ENCODE measurements at places on chromosomes 6 and 20.
A peak's percentile ranks its signal among the peaks of the same experiment; 100 is the strongest.

DNA sequence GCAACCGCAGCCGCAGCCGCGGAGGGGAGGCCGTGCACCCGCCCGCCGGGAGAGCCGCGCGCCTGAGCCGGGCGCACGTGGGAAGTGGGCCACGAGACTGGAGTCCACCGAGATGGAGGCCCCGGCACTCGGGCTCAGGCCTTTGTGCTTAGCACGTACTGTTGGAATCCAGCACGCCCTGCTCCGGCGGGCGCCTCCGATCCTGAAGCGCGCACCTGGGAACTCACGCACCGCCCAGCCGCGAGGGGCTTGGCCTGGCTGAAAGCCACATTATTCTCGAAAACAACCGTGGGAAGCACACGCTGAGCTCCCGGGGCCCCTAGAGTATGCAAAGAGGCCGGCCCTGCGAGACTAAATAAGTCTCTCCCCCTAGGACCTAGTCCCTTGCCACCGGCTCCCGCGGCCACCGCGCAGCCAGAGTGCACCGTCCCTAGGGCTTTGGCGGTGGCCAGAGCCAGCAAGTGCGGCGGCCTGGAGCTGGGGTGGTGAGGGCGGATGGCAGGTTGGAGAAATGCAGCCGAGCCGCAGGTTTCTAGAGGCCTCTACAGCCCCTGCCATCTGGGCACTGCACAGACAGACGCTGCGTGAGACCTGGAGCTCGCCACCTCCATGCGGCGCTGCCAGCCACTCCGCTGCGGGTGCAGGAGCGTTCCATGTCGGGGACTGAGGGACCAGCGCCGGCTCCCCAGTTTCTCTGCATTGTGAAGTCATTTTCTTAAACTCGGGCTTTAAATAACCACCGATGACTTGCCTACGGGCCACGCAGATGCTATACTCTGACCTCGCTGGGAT, 42.0 kb upstream of the LY86 start:
- DNase-seq = no peak

DNA sequence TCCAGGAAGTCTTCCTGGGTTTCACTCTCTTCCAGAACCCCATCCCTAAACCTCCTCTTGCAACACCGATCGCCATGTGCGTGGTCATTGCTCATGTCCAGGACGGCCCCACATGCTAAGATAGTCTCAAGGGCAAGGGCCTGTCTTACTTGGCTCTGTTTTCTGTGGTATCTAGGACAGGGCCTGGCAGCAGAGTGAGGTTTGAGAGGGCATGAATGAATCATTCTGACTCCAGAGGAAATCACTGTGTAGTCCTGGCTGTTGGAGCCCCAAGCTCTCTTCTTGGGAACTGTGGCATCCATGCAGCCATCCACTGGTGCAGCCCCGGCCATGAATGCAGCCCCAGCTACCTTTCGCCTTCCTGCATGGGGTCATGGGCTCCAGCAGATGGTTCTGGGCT, 12.4 kb downstream of the SIRPA start:
- DNase-seq = no peak

DNA sequence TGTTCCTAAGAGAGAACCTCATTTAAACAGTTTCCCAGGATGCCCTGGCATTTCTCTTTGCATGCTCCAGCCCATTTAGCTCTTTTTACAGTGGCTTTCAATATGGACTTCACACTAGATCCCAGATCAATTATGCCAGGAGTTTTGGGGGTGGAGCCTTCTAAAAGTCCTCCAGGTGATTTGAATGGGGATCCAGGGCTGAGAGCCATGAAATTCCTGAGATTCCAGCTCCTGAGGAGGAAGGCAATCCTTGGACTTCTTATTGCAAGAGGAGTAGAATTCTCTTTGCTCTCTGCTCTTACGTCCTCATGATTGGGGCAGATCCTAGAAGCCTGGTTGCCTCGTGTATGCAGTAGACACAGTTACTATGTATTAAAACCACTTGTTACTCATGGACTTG, 184.2 kb downstream of the DHX35 start:
- DNase-seq = no peak

DNA sequence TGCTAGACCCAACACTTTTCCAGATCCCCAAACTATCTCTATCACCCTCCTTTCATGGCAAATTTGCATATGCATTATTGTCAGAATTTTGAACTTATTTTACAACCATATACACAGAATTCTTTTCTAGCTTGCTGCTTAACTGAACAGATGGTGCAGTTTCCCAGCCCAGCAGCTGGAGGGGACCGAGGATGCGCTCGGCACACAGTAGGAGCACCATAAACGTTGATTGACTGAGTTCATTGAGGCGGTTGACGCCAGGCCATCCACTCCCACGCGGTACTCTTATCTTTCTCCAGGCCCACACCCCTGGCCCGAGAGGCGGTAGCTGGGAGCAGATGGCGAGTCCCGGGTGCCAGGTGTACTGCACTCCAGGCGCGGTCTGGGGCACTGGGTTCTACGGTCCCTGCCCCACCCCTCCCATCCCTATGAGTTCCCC, 6.8 kb upstream of the SOX4 start:
- no peak for DNase-seq

- DNase-seq = peak; percentile 25
Measured at GRCh38 chr20:44643596-44644229, 7.8 kb downstream of the ADA start.

DNA sequence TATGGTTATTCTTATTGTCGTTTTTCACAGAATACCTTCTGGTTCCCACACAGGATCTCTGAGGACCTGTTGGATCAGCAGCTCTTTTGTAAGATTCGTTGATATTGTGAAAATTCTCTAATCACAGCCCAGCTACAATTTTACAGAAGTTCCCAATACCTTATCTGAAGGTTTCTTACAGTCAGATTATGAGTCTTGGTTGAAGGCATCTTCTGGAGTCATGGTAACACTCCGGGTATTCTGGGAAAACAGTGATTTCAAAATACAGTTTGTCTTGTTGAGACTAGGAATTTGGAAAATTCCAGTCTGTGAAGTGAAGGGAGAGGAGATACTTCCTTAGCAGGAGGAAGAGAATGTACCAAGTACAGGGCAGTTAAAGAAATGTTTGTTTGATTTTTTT, 22.2 kb upstream of the HLA-C start:
- no peak for DNase-seq

DNA sequence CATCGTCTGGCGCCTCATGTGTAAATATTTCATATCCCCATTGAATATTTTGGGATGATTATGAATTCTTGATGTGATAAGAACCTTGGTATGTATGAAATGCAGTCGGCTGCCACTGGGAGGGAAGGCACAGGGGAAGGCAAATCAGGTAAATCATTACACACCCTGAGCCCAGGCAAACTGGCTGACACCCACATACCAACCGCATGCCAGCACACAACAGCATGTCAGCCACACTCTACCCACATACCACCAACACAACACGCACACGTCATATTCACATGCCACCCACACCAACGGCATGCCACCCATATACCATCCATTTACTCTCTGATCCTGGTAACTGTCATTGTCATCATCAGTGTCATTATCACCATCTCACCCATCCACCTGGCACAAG, 28.3 kb upstream of the MDGA1 start:
- no peak for DNase-seq

- no peak for DNase-seq
Measured at GRCh38 chr6:91781946-91782345, 1195.1 kb upstream of the MAP3K7 start.

- DNase-seq = no peak
Measured at GRCh38 chr6:152503546-152503945, 133.6 kb downstream of the SYNE1 start.

DNA sequence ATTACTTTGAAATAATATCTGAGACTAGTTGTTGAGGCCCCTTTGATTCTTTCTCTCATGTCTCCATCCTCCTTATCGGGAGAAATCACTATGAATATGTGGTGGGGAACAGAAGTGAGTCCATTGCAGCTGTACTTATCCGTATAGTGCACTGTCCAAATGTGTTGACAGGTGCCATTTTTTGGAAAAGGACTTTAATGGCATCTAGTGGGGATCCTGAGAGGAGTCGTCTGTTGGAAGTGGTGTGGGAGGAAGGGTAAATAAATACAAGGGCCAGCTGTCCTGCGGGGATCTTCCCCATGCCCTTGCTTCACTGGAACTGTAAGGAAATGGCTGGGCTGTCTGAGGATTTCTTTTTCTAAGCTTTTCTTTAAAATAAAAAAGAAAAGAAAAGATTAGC, 19.4 kb downstream of the TPX2 start:
- DNase-seq = no peak

DNA sequence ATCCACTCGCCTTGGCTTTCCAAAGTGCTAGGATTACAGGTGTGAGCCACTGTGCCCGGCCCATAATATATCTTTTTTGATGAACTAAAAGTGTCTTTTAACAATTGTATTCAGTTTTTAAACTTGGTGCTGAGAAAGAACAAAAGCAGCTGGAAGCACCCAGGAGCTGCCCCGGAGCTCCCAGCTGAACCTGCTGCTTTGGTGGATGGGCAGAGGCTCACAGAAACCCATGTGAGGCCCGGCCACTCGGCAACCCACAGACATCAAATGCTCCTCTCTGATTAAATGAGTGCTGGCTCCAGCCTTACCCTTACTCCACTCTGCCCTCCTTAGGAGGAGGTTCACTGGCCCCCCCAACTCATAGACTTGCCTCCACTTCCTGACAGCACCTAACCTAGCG, 59.4 kb upstream of the FRMD1 start:
- DNase-seq = no peak

GRCh38 chr6:106510090-106510970, 119.0 kb downstream of the RTN4IP1 start:
- DNase-seq = peak; percentile 55

DNA sequence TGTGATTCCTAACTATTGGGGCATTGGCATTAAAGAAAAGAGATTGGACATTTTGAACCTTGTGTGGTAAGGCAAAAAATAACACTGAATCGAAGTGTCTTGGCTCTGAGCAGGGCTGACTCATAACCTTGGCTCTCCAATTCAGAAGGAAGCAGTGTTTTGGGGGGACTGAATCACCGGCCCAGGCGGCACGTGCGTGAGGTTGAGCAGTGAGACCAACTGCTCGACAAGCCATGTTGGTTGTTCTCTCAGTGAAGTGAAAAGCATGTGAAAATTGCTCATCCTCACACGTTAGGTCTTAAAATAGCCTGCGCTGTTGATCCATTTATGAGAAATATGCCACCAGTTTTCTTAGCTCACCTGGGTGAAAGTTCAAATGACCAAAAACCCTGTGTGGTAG, 137.8 kb upstream of the SPACA1 start:
- no peak for DNase-seq

GRCh38 chr6:80182308-80182707, 75.8 kb downstream of the BCKDHB start:
- no peak for DNase-seq

- no peak for DNase-seq
Measured at GRCh38 chr20:57450419-57450818, 59.2 kb downstream of the RBM38 start.

DNA sequence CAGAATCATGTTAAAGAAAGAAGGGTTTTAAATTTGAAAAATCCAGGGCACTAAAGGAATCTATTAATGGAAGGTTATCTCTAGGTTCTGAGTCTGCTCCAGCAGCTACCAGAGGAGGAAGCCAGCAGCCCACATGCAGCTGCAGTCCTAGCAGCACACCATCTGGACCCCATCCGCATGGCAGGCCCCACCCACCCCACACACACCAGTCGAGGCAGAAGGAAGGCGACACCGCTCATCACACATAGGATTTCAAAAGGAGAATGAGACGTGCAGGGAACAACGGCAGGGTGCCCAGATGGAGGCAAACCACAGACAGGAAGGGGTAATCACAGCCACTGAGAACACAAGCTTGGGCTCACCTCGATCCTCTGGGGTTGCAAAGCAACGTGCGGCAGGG, 78.9 kb downstream of the GINS1 start:
- DNase-seq = no peak

- DNase-seq = no peak
Measured at GRCh38 chr20:8321001-8321400, 188.9 kb downstream of the PLCB1 start.

DNA sequence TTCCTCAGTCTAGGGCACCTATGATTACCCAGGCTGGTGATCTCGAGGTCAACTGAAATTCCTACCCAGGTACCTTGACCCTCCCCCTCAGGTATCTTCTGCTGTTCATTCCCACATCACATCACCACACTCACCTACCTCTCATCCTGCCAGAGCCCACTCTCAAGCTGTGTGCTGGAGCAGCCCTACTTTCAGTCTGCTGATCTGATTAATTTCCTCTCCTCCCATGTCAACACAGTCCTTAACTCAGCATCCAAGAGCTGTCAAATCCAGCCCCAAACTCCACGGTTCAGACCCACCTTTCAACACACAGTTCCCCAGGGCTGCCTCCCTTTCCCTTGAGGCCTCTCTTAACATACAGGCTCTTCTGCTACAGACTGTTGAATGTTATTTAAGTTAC, 42.4 kb downstream of the EZR start:
- DNase-seq = no peak

GRCh38 chr6:42100029-42100901, 42.2 kb downstream of the C6orf132 start:
- DNase-seq = no peak

- DNase-seq = no peak
Measured at GRCh38 chr6:44833248-44833647, 445.7 kb downstream of the CDC5L start.

DNA sequence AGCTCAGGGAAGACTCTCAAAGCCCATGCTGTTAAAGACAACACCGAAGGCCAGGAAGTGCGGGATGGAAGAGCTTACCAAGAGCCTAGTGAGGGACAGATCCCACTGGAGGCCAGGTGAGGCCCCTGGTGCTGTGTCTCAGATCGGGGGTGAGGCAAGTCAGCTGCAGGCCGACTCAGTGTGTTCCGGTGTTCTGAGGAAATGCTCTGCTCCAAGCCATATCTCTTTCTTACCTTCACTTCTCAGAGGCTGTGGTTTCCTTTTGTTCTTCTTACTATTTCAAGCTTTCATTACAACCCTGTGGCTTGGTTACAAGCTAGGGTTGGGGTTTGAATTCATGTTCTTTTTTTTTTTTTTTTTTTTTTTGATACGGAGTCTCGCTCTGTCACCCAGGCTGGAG, 114.3 kb upstream of the ZFP64 start:
- no peak for DNase-seq

DNA sequence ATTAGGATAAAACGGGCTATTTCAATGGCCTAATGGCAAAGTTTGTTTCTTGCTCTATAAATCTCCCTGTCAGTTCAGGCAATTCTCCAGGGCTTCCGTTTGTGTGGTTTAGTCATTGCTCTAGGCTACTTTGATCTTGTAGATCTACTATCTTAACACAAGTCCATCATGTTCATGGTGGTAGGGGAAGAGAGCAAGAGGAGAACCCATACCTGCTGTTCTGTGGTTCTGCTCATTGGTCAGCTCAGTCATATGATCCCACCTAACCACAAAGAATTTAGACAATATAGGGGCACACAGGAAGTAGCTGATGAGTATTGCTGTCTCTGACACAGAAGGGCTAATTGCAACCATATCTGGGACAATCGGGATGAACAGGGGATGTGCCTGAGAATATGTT, 4.9 kb upstream of the DEK start:
- no peak for DNase-seq

All from activated T-helper 1 cell treated with anti-CD3 and anti-CD28 coated beads, Interleukin-2, amount 50 U/mL, for 16 hours (primary cell).